H1 (cell line): ENCODE measurements at places on chromosomes 4 and X. TPM values are rescaled to one million over a fixed set of nuclear protein-coding genes. Genes with fewer than 3 reads are reported as not detected.

GRCh38 chrX:27840881-27841280 lies 33.1 kb downstream of the MAGEB10 start:
- H3K27me3 ChIP-seq: no peaks in the 10 kb centered on the region
- no peak for DNase-seq
- no peaks in the 10 kb centered on the region for H3K36me3 ChIP-seq
- no peaks in the 10 kb centered on the region; the same call in 1 of the 2 replicates for H3K4me1 ChIP-seq
- H3K27ac ChIP-seq: no peak overlapping the region

The HPSE gene
- total RNA-seq: 5.0 and 5.4 TPM in 2 replicates

- no peak overlapping the region for H3K27ac ChIP-seq
- no peak for DNase-seq
- H3K4me3 ChIP-seq: no peak overlapping the region
- no peaks in the 10 kb centered on the region for H3K4me1 ChIP-seq
Observed at GRCh38 chr4:88893961-88894360, 163.0 kb downstream of the FAM13A start.

The ADH6 gene
- not detected in 2 replicates for total RNA-seq

GRCh38 chr4:128812442-128813235 lies 3.1 kb downstream of the JADE1 start:
- H3K36me3 ChIP-seq: peaks cover 22% of the 10 kb centered on the region; the same call in 1 of the 2 replicates
- no peaks in the 10 kb centered on the region for H3K27me3 ChIP-seq
- peak overlapping the region; percentile 74 for H3K27ac ChIP-seq
- peaks cover 4% of the 10 kb centered on the region for H3K4me1 ChIP-seq
- no peak for DNase-seq

DNA sequence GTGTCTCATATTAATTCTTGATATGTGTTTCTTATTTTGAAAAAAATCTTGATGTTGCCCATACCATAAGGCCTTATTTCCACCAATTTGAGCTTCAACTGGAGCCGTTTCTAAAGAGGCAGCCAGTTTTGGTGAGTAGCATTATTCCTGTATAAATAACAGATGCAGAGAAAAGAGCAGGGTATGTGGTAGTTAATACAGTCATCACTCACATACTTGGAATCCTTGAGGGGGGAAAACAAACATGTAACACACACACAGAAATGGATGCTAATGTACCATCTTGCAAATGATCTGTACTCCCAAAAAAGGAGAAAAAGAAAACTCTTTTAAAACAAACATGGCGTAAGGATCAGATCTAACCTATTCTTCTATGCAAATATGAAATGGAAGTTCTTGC lies 389.7 kb downstream of the GPM6A start:
- H3K27ac ChIP-seq: no peak overlapping the region
- no peaks in the 10 kb centered on the region for H3K36me3 ChIP-seq
- H3K27me3 ChIP-seq: no peaks in the 10 kb centered on the region
- no peak overlapping the region for H3K4me3 ChIP-seq

- no peak overlapping the region for H3K27ac ChIP-seq
- no peak for DNase-seq
- no peaks in the 10 kb centered on the region for H3K36me3 ChIP-seq
- peaks cover 3% of the 10 kb centered on the region; the same call in 1 of the 2 replicates for H3K4me1 ChIP-seq
- peaks cover 6% of the 10 kb centered on the region for H3K27me3 ChIP-seq
Observed at GRCh38 chr4:81465406-81466340, 6.0 kb downstream of the RASGEF1B start.

GRCh38 chrX:32281853-32282252 lies 929.5 kb downstream of the DMD start:
- H3K4me3 ChIP-seq: no peak overlapping the region
- H3K27ac ChIP-seq: no peak overlapping the region
- H3K4me1 ChIP-seq: no peaks in the 10 kb centered on the region
- H3K36me3 ChIP-seq: no peaks in the 10 kb centered on the region
- no peaks in the 10 kb centered on the region for H3K27me3 ChIP-seq
- DNase-seq: no peak

- no peak overlapping the region for H3K27ac ChIP-seq
- H3K4me1 ChIP-seq: no peaks in the 10 kb centered on the region
- no peak for DNase-seq
Observed at GRCh38 chr4:7255488-7255881, 63.1 kb downstream of the SORCS2 start.

- no peak for DNase-seq
- no peak overlapping the region for H3K4me3 ChIP-seq
- no peaks in the 10 kb centered on the region for H3K27me3 ChIP-seq
- no peak overlapping the region for H3K27ac ChIP-seq
Observed at GRCh38 chr4:90543419-90544170, 416.4 kb downstream of the CCSER1 start.

GRCh38 chr4:176350671-176351070 lies 30.9 kb downstream of the SPCS3 start:
- DNase-seq: no peak
- H3K36me3 ChIP-seq: no peaks in the 10 kb centered on the region
- H3K4me3 ChIP-seq: no peak overlapping the region
- H3K4me1 ChIP-seq: no peaks in the 10 kb centered on the region
- no peaks in the 10 kb centered on the region for H3K27me3 ChIP-seq
- H3K27ac ChIP-seq: no peak overlapping the region

The GPRASP3 gene
- total RNA-seq: 19.3 and 19.8 TPM in 2 replicates

DNA sequence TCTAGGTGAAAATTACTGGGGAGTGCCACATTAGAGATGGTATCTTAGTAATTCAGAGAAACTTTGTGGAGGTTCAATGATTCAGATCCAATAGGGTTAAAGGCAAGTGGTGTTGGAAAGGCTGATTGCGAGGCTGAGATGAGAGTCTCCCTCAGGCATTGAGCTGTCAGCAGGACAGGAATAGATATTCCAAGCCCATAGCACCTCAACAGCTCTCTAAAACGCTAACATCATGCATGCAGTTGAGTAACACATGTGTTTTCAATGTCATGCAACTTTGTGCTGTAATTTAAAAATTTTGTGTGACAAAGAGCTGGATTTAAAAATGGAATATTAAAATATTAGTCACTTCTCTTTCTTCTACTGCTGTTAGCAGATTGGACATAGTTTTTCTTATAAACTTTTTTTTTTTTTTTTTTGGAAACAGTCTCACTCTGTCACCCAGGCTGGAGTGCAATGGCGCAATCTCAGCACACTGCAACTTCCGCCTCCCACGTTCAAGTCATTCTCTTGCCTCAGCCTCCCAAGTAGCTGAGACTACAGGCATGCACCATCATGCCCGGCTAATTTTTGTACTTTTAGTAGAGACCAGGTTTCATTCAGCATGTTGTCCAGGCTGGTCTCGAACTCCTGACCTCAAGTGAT lies 173.5 kb upstream of the C1QTNF7 start:
- H3K4me1 ChIP-seq: no peaks in the 10 kb centered on the region; the same call in 1 of the 2 replicates
- no peak overlapping the region for H3K27ac ChIP-seq
- H3K27me3 ChIP-seq: no peaks in the 10 kb centered on the region
- no peaks in the 10 kb centered on the region for H3K36me3 ChIP-seq
- H3K4me3 ChIP-seq: no peak overlapping the region

The MAPK10 gene
- 2.5 and 4.0 TPM in 2 replicates for total RNA-seq

The TRMT44 gene
- total RNA-seq: 20.1 and 23.9 TPM in 2 replicates

The PDZD4 gene
- 169 and 174 TPM in 2 replicates for total RNA-seq

DNA sequence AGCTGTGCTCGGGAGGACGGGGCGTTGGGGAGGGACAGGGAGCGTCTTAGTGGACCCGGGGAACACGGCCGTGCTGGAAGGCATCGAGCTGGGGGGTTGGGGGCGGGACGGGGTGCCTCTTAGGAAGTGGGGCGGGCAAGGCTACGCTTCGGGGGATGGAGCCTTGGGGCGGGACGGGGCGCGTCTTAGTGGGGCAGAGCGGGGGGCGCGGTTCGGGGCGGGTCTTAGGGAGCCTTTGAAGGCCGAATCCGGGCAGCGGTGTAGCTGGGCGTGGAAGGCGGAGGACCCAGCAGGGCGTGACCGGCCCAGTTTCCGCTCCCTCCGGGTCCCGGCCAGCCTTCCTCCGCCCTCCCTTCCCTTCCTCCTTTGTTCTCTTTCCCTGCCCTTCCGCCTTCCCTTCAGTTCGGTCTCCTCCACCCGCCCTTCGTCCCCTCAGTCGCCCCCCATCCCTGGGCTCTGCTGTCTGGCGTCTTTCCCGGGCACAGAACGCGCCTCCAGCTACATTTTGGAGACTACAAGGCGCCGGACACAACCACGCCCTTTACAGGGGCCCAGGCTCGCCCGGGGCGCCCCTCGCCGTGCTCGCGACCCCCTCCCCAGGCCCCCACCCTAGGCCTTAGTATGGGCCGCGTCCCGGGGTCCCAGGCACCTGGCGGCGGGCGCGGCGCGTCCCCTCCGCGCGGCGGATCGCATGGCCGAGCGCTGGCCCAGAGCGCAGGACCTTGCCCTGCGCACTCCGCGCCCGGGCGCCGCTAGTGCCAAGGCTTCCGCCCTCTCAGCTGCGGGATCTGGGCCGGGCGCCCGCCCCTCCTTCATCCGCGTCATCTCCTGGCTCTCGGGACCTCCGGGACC lies at the start of gene ARSD:
Gene ARSD, minus strand, starts transcription at position 757 of the 852 bp plus-strand sequence. Its CDS starts 64 bp downstream, at position 693.
- H3K27me3 ChIP-seq: no peaks in the 10 kb centered on the region
- H3K4me1 ChIP-seq: no peaks in the 10 kb centered on the region
- no peaks in the 10 kb centered on the region for H3K36me3 ChIP-seq

DNA sequence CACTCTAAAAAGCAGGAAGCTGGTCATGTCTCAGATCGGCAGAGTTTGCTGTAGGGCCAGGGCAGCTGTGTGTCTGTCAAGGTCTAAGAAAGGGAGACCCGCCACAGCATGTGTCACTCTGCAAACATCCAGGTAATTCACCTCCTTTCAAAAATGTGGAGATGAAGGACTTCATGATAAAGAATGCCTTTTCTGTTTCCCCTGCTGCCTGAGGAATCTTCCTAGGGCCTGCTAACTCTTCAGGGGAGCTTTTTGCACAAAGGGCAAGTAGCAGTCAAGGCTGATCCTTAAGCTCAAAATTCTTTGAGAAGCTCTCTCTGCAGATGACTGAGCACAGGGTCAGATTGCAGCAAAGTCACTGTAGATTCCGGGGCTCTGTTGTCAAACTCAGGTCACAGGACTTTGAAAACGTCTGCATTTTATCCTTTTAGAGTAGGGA lies 21.1 kb downstream of the RASL11B start:
- DNase-seq: no peak
- H3K27ac ChIP-seq: no peak overlapping the region
- peaks cover 3% of the 10 kb centered on the region; the same call in 1 of the 2 replicates for H3K4me1 ChIP-seq
- no peaks in the 10 kb centered on the region for H3K27me3 ChIP-seq
- H3K4me3 ChIP-seq: no peak overlapping the region
- H3K36me3 ChIP-seq: no peaks in the 10 kb centered on the region

- H3K36me3 ChIP-seq: no peaks in the 10 kb centered on the region
- no peak overlapping the region for H3K4me3 ChIP-seq
- no peak for DNase-seq
- no peak overlapping the region for H3K27ac ChIP-seq
- no peaks in the 10 kb centered on the region for H3K4me1 ChIP-seq
Observed at GRCh38 chr4:38177641-38178391, 217.6 kb downstream of the PTTG2 start.

GRCh38 chr4:82852751-82853285 lies 38.1 kb downstream of the SEC31A start:
- H3K27ac ChIP-seq: no peak overlapping the region
- H3K36me3 ChIP-seq: peaks cover 26% of the 10 kb centered on the region
- H3K4me1 ChIP-seq: no peaks in the 10 kb centered on the region
- no peak for DNase-seq

The C4orf36 gene
- 1.5 TPM in 2 replicates for total RNA-seq

The MAGED4B gene
- 78.3 and 81.9 TPM in 2 replicates for total RNA-seq

The CXCL8 gene
- total RNA-seq: not detected in 2 replicates

- no peaks in the 10 kb centered on the region for H3K27me3 ChIP-seq
- H3K27ac ChIP-seq: no peak overlapping the region
- H3K4me3 ChIP-seq: no peak overlapping the region
- no peaks in the 10 kb centered on the region for H3K4me1 ChIP-seq
- H3K36me3 ChIP-seq: no peaks in the 10 kb centered on the region
Observed at GRCh38 chr4:56742080-56742871, 61.2 kb upstream of the HOPX start.
